ENCODE measurements at places on chromosomes 7 and 10.

DNA sequence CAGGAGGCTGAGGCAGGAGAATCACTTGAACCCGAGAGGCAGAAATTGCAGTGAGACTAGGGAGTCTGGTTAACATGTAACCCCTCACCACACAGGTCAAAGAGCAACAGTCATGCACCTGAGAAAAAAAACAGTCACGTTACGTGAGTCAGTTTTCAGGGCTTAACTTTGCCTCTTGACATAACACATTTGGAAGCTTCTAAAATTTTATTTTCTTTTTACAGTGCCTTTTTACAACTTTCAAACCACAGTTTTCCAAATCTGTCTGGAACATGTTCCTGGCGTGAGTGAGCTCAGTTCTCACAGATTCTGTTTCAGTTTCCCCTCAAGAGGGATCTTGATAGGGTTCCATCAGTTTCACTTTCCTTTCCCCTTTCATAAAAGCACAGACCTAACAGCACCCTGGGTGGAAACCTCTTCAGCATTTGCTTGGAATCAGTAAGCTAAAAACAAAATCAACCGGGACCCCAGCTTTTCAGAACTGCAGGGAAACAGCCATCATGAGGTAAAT is 4.4 kb downstream of the IFIT3 start:
- peak overlapping the region; percentile 40 for H3K27ac ChIP-seq
- H3K27me3 ChIP-seq, result peaks cover 31% of the 10 kb centered on the region
- H3K4me3 ChIP-seq, result peak overlapping the region; percentile 84
- DNase-seq, result peak; percentile 35
- H3K36me3 ChIP-seq, result peaks cover 15% of the 10 kb centered on the region
- H3K4me1 ChIP-seq, result peaks cover 78% of the 10 kb centered on the region

DNA sequence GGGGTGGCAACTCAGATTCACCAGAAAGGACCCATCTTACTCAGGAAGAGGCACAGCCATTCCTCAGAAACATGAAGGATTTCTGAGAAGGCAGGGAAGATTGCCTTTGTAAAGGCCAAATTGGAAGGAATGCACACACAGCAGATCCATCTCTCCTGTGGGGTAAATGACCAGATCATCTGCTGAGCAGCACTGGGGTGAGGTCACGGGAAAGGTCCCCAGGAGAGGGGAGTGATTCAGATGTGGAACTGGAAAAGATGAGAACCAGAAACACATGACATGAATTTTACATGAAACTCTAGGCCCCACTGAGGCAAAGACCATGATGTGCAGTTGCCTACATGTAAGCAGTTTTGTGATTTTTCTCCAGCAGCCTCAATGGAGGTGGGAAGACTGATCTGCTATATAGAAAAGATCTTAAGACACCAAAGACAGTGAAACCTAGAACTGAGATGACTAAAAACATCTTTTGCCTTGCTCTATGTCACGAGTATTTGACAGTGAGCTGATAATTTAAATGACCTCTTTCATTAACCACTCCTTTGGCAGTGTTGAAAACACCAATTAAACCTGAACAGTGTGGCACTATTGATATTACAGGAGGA is 91.6 kb downstream of the AMPH start:
- H3K27me3 ChIP-seq, result peaks cover 4% of the 10 kb centered on the region
- DNase-seq, result no peak
- H3K4me3 ChIP-seq, result no peak overlapping the region
- no peaks in the 10 kb centered on the region for H3K36me3 ChIP-seq
- H3K4me1 ChIP-seq, result no peaks in the 10 kb centered on the region
- no peak overlapping the region for H3K27ac ChIP-seq

- H3K27ac ChIP-seq, result no peak overlapping the region
- H3K36me3 ChIP-seq, result peaks cover 2% of the 10 kb centered on the region
- H3K4me1 ChIP-seq, result no peaks in the 10 kb centered on the region
- no peaks in the 10 kb centered on the region for H3K27me3 ChIP-seq
These were observed 301.5 kb downstream of the ZEB1 start for GRCh38 chr10:31620226-31621151.

GRCh38 chr7:146002431-146003078 is 114.0 kb upstream of the CNTNAP2 start:
- no peaks in the 10 kb centered on the region for H3K4me1 ChIP-seq
- no peak overlapping the region for H3K27ac ChIP-seq
- H3K4me3 ChIP-seq, result no peak overlapping the region
- H3K27me3 ChIP-seq, result no peaks in the 10 kb centered on the region
- no peak for DNase-seq

DNA sequence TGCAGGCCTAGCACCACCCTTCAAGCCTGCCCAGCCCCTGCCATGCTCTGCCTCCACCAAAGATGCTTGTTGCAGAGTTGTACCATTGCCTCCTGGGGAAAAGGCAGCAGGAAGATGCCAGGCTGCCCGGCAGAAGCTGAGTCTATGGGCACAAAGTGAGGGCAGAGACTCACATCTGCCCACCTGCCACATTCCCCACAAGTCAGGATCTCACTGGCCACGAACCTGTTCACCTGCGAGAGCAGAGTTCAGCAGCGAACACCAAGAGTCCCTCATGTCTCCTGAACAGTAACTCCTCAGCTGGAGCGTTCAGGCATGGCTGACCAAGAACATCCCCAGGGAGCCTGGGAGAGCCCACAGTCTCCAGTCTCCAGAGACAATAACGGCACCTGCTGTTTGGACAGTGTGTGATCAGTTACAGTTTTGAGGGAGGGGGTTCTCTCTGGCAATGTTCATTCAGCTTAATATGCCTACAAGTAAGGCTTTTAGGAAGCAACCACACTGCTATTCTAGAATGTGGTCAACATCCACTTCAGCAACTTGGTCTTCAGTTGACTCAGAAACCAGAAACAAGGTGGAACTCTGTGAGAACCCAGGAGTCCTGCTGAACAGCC is 78.5 kb downstream of the GRID1 start:
- H3K27me3 ChIP-seq, result no peaks in the 10 kb centered on the region
- no peak for DNase-seq
- no peaks in the 10 kb centered on the region for H3K36me3 ChIP-seq
- no peaks in the 10 kb centered on the region for H3K4me1 ChIP-seq
- H3K4me3 ChIP-seq, result no peak overlapping the region

GRCh38 chr7:131924857-131925256 is 368.4 kb upstream of the PODXL start:
- no peaks in the 10 kb centered on the region for H3K36me3 ChIP-seq
- H3K27me3 ChIP-seq, result no peaks in the 10 kb centered on the region
- no peak for DNase-seq
- H3K4me1 ChIP-seq, result no peaks in the 10 kb centered on the region
